Femur (tissue), 1 donor: ENCODE measurements at places on chromosomes 7 and 10.

GRCh38 chr7:97130417-97131139 is 13.1 kb downstream of the SDHAF3 start:
- DNase-seq, result no peak

DNA sequence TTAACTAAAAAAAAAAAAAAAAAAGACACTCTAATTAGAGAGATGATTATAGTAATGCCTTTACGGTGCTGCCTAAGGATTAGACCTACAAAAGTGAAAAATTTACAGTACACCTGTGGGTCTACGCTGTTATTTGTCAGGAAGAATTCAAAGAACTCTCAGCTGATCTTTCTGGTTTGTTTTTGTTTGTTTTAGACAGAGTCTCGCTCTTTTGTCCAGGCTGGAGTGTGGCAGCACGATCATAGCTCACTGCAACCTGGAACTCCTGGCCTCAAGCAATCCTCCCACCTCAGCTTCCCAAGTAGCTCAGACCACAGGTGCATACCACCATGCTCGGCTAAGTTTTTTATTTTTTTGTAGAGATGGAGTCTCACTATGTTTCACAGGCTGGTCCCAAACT is 28.3 kb upstream of the FOXK1 start:
- no peak for DNase-seq

GRCh38 chr7:33076737-33077136 is 14.2 kb upstream of the NT5C3A start:
- DNase-seq, result no peak

GRCh38 chr10:73456187-73456890 is 23.0 kb upstream of the MSS51 start:
- no peak for DNase-seq

GRCh38 chr10:49286686-49287085 is 12.3 kb upstream of the C10orf71 start:
- peak; percentile 9 for DNase-seq

- DNase-seq, result no peak
Observed at GRCh38 chr10:58565271-58565670, 52.6 kb downstream of the BICC1 start.
